Epithelial cell of alveolus of lung (primary cell): ENCODE measurements at places on chromosomes 5 and 9. TPM values are rescaled to one million over a fixed set of nuclear protein-coding genes. Genes with fewer than 3 reads are reported as not detected.

Gene GARIN3
- not detected in 2 replicates for total RNA-seq

Gene N4BP3
- total RNA-seq, result 1.6 and 2.8 TPM in 2 replicates

Gene PCDHB10
- 0.13 and 0.24 TPM in 2 replicates for total RNA-seq

Gene PCDHGA8
- total RNA-seq, result 0.65 and 1.2 TPM in 2 replicates

Gene MYMK
- total RNA-seq, result 1.0 TPM in 1 of 2 replicates, not detected in the other

Gene SPATA31D1
- total RNA-seq, result not detected in 2 replicates

Gene IFNK
- not detected in 2 replicates for total RNA-seq

Gene SLC9A3
- 1.6 and 5.3 TPM in 2 replicates for total RNA-seq

Gene CLINT1
- total RNA-seq, result 39.8 and 53.7 TPM in 2 replicates

Gene MLANA
- total RNA-seq, result not detected in 2 replicates

Gene LCN10
- not detected in 2 replicates for total RNA-seq

Gene SIT1
- total RNA-seq, result not detected in 2 replicates

Gene GABRP
- total RNA-seq, result not detected in 2 replicates

Gene CBY3
- total RNA-seq, result not detected in 2 replicates

Gene FOXD4L6
- 1.4 TPM in 1 of 2 replicates, not detected in the other for total RNA-seq

Gene C9orf153
- not detected in 2 replicates for total RNA-seq

Gene SLC28A3
- total RNA-seq, result 0.13 TPM in 1 of 2 replicates, not detected in the other

Gene FAM221B
- total RNA-seq, result not detected in 2 replicates

Gene CHD1
- total RNA-seq, result 22.0 and 24.6 TPM in 2 replicates

Gene LHX3
- not detected in 2 replicates for total RNA-seq

Gene NTRK2
- total RNA-seq, result not detected in 2 replicates

Gene OR1Q1
- total RNA-seq, result not detected in 2 replicates

Gene CYLC2
- total RNA-seq, result not detected in 2 replicates

Gene PCDHA8
- not detected in 2 replicates for total RNA-seq

Gene CCDC183
- total RNA-seq, result 1.1 TPM in 1 of 2 replicates, not detected in the other

Gene TRIM7
- 2.5 and 3.8 TPM in 2 replicates for total RNA-seq

Gene LCP2
- under 0.01 TPM in 1 of 2 replicates, not detected in the other for total RNA-seq

Gene CDH9
- 0.13 TPM in 1 of 2 replicates, not detected in the other for total RNA-seq

Gene ATOX1
- total RNA-seq, result 88.9 and 214 TPM in 2 replicates

Gene SH3TC2
- 0.48 and 0.52 TPM in 2 replicates for total RNA-seq

Gene PKD2L2
- total RNA-seq, result not detected in 2 replicates

Gene FAM174A
- 21.7 and 24.4 TPM in 2 replicates for total RNA-seq

Gene FOXD4L5
- total RNA-seq, result not detected in 2 replicates

Gene MED7
- total RNA-seq, result 8.1 and 8.7 TPM in 2 replicates

Gene RIMOC1
- 15.5 and 20.8 TPM in 2 replicates for total RNA-seq

Gene IL3
- total RNA-seq, result not detected in 2 replicates

Gene CCDC192
- total RNA-seq, result not detected in 2 replicates

Gene GPR151
- not detected in 2 replicates for total RNA-seq

Gene LRRC14B
- total RNA-seq, result not detected in 2 replicates

Gene FBXW5
- 127 and 134 TPM in 2 replicates for total RNA-seq

Gene NUTM2G
- total RNA-seq, result not detected in 2 replicates

Gene IFNA13
- total RNA-seq, result not detected in 2 replicates

Gene FOXD4L3
- total RNA-seq, result not detected in 2 replicates

Gene TSSK1B
- 0.26 and 0.48 TPM in 2 replicates for total RNA-seq

Gene STING1
- total RNA-seq, result 45.4 and 64.8 TPM in 2 replicates

Gene CATSPER3
- not detected in 2 replicates for total RNA-seq

Gene TMC1
- not detected in 2 replicates for total RNA-seq
